ENCODE measurements at places on chromosomes 5 and 9. TPM values are rescaled to one million over a fixed set of nuclear protein-coding genes. Genes with fewer than 3 reads are reported as not detected.
A peak's percentile ranks its signal among the peaks of the same experiment; 100 is the strongest.

Gene CER1
- not detected for total RNA-seq

Gene CARTPT
- not detected for total RNA-seq

DNA sequence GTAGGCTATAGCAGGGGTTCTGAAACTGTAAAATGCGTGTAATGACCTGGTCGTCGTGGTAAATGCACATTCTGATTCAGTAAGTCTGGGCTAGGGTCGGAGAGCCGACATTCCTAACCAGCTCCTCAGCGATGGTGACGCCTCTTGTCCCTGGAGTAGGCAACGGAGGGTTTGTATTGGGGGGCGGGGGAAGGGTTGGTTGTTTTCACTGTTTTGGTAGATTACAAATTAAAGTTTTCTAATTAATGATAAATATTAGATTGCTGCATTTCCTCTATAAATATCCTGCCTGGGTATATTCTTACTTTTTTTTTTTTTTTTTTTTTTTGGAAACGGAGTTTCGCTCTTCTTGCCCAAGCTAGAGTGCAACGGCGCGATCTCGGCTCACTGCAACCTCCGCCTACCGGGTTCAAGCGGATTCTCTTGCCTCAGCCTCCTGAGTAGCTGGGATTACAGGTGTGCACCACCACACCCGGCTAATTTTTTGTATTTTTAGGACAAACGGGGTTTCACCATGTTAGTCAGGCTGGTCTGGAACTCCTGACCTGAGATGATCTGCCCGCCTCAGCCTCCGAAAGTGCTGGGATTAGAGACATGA is 566 bp upstream of the ALDH7A1 start:
- DNase-seq, result no peak

GRCh38 chr9:121353241-121354061 is 16.6 kb downstream of the STOM start:
- DNase-seq, result no peak

- peak; percentile 36 for DNase-seq
Observed at GRCh38 chr5:151772846-151773561, 1.2 kb downstream of the G3BP1 start.
